Cardiac muscle cell (in vitro differentiated cells and primary cell): ENCODE measurements at places on chromosomes 3 and 15. TPM values are rescaled to one million over a fixed set of nuclear protein-coding genes. Genes with fewer than 3 reads are reported as not detected.

The GPR160 gene
- polyA plus RNA-seq = 2.2 and 2.6 TPM in 2 replicates

The KIAA1143 gene
- 20.9 and 24.2 TPM in 2 replicates for polyA plus RNA-seq

The ARF4 gene
- 235 and 248 TPM in 2 replicates for polyA plus RNA-seq

The PTX3 gene
- 0.71 and 1.6 TPM in 2 replicates for polyA plus RNA-seq

The CHRD gene
- polyA plus RNA-seq = 10.8 and 20.4 TPM in 2 replicates

The CHL1 gene
- polyA plus RNA-seq = not detected in 2 replicates

The GJD2 gene
- polyA plus RNA-seq = not detected in 2 replicates

The RBP2 gene
- polyA plus RNA-seq = 0.26 TPM in 1 of 2 replicates, not detected in the other

The CCR1 gene
- not detected in 2 replicates for polyA plus RNA-seq

The TMCC1 gene
- 12.3 and 12.7 TPM in 2 replicates for polyA plus RNA-seq

The DOCK3 gene
- 0.56 and 0.94 TPM in 2 replicates for polyA plus RNA-seq

The MEIS2 gene
- polyA plus RNA-seq = 224 and 249 TPM in 2 replicates

The MEX3B gene
- polyA plus RNA-seq = 2.4 and 3.8 TPM in 2 replicates

The GABRR3 gene
- not detected in 2 replicates for polyA plus RNA-seq

The TBC1D5 gene
- 34.5 and 46.2 TPM in 2 replicates for polyA plus RNA-seq

The CORO2B gene
- polyA plus RNA-seq = 1.6 and 3.0 TPM in 2 replicates
